Stimulated activated CD8-positive, alpha-beta memory T cell treated with anti-CD3 and anti-CD28 coated beads, Interleukin-7, amount 100 ng/mL, for 1 hour (primary cell): ENCODE measurements at places on chromosomes 3 and 15.

- DNase-seq, result no peak
Measured at GRCh38 chr3:150965436-150965835, 7.1 kb downstream of the CLRN1 start.

DNA sequence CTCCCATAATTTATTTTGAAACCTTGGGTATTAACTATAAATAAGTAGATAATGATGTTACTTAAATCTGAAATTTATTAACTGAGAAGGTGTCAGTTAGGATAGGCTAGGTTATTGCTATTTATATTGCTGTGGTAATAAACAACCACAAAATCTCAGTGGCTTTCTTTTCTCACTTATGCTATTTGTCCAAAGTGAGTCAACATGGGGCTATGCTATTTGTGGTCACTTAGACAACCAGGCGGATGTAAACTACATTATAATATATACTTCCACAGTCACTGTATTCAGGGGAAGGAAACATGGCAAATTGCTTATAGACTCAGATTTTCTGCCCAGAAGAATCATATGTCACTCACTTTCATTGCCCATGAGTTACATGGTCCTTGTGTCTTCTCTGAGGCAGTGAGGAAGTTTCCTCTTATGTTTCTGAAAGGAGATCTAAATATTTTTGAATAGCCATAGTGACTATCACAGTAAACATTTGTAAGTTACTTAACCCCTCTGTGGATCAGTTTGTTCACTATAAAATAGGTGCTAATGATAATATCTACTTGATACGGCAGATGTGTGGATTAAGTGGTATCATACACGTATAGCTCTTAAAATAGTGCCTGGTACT is 19.8 kb downstream of the HMG20A start:
- no peak for DNase-seq

GRCh38 chr3:197802779-197803459 is 11.9 kb downstream of the LRCH3 start:
- no peak for DNase-seq

DNA sequence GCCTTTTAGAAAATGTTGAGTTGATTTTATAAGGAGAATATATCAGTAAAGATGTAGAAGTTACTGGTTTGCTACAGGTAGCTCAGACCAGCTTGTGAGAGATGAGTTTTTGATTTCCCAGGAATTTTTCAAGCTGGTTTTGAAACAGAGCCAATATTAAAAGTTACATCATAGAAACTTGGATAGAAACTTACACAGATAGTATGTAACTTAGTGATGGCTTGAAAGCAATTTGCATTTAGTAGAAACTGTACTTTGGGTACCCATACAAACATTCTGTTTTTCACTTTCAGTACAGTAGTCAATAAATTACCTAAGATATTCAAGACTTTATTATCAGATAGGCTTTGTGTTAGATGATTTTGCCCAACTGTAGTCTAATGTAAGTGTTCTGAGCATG is 93.4 kb downstream of the RBMS3 start:
- no peak for DNase-seq

- no peak for DNase-seq
Measured at GRCh38 chr3:121482660-121483059, 63.1 kb downstream of the POLQ start.

GRCh38 chr3:134796281-134797056 is 1.4 kb downstream of the EPHB1 start:
- no peak for DNase-seq
